Activated T-cell treated with anti-CD3 and anti-CD28 coated beads for 1 hour (primary cell): ENCODE measurements at places on chromosomes 7 and 10.

GRCh38 chr7:46544396-46545008 lies 623.4 kb upstream of the IGFBP3 start:
- no peak for DNase-seq

DNA sequence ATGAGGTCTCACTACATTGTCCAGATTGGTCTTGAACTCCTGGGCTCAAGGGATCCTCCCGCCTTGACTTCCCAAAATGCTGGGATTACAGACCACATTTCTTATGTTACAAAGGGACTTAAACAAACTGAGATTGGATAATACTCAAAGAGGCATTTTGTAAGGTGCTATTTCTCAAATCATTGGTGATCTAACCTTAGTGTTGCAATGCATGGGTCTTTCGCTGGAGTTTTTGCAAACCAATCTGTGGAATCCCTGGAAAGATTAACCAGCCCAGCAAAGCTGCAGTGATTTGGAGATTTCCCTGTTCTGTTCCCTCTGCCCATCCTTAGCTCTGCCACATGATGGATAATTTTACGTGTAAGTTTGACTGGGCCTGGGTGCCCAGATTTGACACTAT lies 20.4 kb upstream of the ECHDC3 start:
- no peak for DNase-seq

- DNase-seq: no peak
These were observed 9.9 kb upstream of the ZNF212 start for GRCh38 chr7:149229526-149229925.

- DNase-seq: no peak
These were observed 59.0 kb downstream of the IKZF1 start for GRCh38 chr7:50363327-50364060.
